ENCODE measurements at places on chromosomes 12 and 14. TPM values are rescaled to one million over a fixed set of nuclear protein-coding genes. Genes with fewer than 3 reads are reported as not detected.

CRIP2 gene
- 43.9 TPM for total RNA-seq

KCNJ8 gene
- total RNA-seq: 0.27 TPM

PLXNC1 gene
- total RNA-seq: 49.8 TPM

PNN gene
- 22.9 TPM for total RNA-seq

Data from hematopoietic multipotent progenitor cell (in vitro differentiated cells).